ENCODE measurements at places on chromosomes 7 and 10.

DNA sequence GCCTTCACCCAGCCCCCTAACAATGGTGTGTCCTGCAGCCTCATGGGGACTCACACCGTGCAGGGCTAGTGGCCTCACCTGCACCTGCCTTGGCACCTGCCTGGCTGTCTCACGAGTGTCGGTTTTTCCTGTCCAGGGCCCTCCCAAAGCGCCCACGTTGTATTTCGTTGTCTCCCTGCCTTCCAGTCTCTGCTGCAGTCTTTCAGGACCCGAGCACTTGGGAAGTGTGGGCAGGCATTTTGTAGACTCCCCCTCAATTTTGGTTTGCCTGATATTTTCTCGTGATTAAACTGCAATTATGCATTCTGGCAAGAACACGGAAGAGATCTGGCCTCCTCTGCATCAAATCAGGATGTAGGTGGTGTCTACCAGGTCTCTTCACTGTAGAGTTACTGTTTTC lies 17.9 kb downstream of the BNIP3 start:
- DNase-seq, result no peak

- no peak for DNase-seq
Measured at GRCh38 chr10:8392216-8392615, 337.7 kb downstream of the GATA3 start.

- DNase-seq, result no peak
Measured at GRCh38 chr7:151415375-151416105, 5.7 kb upstream of the WDR86 start.

DNA sequence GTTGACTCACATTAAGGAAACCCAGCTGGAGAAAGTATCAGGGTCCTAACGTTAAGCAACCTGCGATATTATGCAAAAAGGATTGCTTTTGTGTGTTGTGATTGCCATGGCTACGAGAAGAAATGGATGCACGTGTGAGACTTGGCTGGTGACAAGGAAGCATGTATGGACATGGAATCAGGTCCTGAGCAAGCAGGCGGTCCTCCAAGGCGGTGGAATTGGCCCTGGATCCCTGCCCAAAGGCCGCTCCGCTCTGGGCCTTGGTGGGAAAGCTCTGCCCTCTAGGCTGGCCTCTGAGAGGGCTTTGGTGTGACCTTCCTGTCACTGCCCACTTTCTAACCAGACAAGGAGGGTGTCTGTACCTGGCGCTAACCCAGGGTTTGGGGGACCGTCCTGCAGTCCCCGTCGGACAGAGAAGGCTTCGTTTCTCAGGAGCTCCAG lies 192.1 kb downstream of the EBF3 start:
- no peak for DNase-seq

GRCh38 chr10:74337330-74338016 lies 186.5 kb downstream of the ADK start:
- no peak for DNase-seq

GRCh38 chr10:91496016-91496415 lies 85.9 kb downstream of the HECTD2 start:
- DNase-seq, result no peak

DNA sequence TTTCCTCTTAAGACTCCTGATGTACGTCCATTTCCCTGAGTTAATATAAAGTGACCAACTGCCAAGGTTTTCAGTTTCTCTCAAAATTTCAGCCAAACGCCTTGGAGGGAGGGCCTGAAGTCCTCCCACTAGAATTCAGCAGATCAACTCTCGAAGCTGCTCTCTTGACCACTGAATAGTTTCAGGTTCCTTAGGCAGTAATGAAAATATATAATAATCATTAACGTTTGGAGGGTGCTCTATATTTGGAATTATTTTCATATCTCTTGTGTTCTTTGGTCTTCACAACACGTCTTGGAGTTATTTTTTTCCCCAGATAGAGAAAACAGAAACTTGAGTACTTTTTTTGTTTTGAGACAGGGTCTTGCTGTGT lies 123.6 kb upstream of the SFMBT2 start:
- no peak for DNase-seq

DNA sequence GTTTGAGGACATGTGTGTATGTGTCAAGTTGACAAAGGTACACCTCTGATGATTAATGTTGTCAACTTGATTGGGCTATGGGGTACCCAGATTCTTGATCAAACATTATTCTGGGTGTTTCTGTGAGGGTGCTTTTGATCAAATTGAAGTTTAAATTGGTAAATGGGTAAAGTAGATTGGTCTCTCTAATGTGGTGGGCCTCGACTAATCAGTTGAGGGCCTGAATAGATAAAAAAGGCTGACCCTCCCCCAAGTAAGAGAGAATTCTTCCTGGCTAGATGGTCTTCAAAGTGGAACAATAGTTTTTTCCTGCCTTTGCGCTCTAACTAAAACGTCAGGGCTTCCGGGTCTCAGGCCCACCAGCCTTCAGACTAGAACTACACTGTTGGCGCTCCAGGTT lies 309.9 kb upstream of the MGMT start:
- no peak for DNase-seq

DNA sequence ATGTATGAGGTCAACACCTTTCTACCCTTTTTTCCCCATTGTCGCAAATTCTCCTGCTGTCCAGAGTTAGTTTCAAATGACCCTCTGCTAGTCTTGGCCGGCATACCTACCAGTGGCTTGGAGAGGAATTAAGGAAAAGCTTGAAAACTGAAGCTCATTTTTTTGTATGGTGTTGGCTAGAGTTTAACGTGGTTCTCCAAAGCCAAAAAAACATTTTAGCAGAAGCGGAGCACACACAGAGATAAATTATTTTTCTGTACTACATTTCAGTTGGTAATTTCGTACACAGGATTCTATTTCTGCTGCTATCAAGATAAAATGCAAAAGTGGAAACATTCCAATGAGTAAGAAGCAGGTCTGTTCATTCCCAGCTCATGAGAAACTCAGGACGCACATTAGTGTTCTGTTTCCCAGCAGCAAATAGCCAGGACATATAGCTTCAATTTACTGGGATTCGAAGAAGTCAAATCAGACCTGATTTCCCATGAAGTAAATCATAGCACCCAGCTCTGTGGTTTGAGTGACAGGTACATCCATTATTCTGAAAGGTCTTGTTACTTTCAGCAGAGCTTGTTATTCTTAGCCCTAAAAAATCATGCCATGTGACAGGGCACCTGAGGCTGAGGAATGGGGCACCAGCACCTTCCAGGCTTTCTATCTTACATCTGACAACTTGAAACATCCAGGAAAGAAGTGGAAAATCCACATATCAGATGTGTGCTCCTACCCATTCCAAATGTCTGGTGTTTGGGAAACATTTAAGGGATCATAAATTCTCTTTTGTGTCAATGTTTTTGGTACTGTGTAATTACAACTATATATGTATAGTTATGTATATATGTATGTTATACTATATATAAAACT lies 215.9 kb upstream of the C7orf33 start:
- DNase-seq, result no peak

- DNase-seq, result no peak
Measured at GRCh38 chr7:19101909-19102308, 15.5 kb downstream of the TWIST1 start.

Measured in H1 (cell line).